ENCODE measurements at places on chromosomes 3 and 15. TPM values are rescaled to one million over a fixed set of nuclear protein-coding genes. Genes with fewer than 3 reads are reported as not detected.

The ARGFX gene
- total RNA-seq, result not detected

- peaks cover 4% of the 10 kb centered on the region for H3K36me3 ChIP-seq
- H3K4me3 ChIP-seq, result peak within 1 kb of the TSS; percentile 94
Measured at GRCh38 chr15:99249270-99249841, at the start of gene TTC23. Gene TTC23 (minus strand): TSS chr15:99249581. CDS start chr15:99228712, 20,869 bp downstream.

GRCh38 chr3:54573858-54574257 lies 354.0 kb downstream of the LRTM1 start:
- no peaks in the 10 kb centered on the region for H3K36me3 ChIP-seq
- H3K27ac ChIP-seq, result no peak overlapping the region
- no peak overlapping the region for H3K4me3 ChIP-seq
- no peaks in the 10 kb centered on the region for H3K27me3 ChIP-seq
- no peak for DNase-seq

The SH2D7 gene
- total RNA-seq, result not detected

GRCh38 chr15:90956274-90957030 lies 1.8 kb downstream of the RCCD1 start:
- peaks cover 44% of the 10 kb centered on the region for H3K36me3 ChIP-seq
- H3K4me1 ChIP-seq, result peaks cover 15% of the 10 kb centered on the region
- DNase-seq, result peak; percentile 88
- H3K27ac ChIP-seq, result peak overlapping the region; percentile 85
- no peaks in the 10 kb centered on the region for H3K27me3 ChIP-seq
